ENCODE measurements at places on chromosomes 5 and 9.

DNA sequence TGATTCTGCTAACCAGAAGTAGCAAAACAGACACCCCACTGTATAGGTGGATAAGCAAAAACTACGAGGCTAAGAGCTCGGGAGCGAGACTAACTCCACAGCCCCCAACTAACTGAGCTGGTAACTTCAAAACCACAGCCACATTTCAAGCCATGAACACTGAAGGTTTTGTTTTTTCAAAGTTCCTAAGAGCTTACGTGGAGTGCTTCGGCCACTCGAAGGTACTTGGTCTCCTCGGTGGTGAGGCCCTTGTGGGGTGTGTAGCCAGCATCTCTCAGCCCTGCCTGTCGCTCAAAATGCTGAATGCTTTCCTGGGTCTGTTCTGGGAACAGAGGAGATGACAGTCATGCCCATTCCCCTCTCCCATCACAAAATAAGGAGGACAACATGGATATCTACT is 11.1 kb downstream of the KIAA1191 start:
- DNase-seq: no peak

DNA sequence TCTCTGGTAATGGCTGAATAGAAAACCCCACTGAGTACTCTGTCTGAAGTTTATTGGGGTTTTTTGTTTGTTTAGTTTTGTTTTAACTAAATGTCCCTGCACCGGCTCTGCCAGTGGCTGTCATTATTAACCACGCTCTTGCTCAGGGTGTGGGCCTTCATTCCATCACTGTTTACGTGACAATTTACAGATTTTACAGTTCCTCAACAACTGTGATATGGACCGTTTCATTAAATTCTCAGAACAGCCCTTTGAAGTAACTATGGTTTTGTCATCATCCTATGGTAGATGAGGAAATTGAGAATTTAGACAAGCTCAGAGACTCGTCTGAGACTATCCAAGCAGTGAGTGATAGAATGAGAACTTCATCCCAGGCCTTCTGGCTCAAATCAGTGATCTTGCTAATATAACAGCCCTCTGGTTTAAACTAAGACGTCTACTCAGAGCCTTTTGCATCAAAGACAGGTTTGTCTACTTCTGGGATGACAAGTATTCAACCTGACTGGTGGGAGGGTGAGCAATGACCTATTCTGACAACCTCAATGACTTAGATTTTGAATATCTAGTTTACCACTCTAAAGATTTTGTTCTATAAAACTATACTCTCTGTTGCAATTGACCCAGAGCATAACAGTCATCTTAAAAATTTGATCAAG is 77.3 kb upstream of the MAP3K1 start:
- DNase-seq: no peak

DNA sequence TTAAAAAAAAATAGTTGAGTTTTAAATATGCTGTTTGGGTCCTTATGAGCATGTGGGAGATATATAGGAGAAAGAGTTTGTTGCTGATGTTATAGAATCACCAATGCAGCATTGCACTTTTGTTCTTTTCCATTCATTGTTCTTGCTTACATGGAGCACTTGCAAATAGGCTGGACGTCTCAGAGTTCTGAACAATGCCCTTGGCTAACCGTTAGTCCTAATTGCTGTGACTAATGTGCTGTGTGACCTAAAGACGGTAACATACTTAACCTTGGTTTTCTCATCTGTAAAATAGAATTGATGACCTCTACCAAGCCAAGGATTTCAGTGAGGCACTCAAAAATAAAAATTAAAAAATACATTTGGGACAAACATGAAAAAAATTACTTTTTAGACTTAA is 29.8 kb downstream of the PIK3R1 start:
- DNase-seq: no peak

GRCh38 chr9:76032038-76032796 is 141.7 kb downstream of the PCSK5 start:
- DNase-seq: no peak

DNA sequence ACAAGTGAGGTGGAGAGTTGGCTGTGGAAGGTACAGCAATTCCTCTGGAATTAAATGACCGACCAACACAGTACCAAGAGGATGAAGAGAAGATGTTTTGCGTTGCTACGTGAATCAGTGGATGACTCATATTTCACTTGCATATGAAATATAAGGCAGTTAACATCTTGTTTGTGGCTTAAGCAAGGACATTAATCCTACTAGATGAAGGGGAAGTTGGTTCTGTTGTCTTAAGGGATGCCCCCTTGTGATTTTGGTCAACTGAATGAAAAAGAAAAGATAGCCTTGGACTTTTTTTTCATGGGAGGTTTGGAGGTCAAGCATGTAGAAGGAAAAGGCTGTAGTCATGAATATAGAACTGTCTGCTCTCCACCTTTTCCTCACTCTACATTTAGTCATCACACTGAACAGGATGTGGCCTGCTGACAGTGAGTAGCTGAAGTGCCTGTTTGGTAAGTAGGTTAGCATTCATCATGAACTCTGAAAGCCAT is 33.9 kb downstream of the VLDLR start:
- no peak for DNase-seq

DNA sequence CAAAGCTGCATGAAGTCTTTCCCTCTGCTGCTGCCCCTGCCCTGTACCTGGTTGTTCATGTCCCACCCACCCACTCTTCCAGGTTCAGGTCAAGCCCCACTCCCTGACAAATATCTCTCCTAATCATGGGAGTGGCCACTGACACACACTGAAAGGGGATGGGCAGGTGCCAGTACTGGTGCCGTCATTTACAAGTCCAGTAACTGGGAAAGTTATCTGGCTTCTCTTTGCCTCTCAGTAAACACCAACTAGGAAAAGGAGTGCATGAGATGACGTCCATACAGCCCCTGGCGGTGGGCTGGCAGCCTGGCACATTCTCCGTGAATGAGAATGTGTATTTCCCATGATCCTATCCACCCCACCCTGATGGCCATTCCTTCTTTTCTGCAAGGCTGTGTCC is 225.2 kb downstream of the FSTL4 start:
- no peak for DNase-seq

DNA sequence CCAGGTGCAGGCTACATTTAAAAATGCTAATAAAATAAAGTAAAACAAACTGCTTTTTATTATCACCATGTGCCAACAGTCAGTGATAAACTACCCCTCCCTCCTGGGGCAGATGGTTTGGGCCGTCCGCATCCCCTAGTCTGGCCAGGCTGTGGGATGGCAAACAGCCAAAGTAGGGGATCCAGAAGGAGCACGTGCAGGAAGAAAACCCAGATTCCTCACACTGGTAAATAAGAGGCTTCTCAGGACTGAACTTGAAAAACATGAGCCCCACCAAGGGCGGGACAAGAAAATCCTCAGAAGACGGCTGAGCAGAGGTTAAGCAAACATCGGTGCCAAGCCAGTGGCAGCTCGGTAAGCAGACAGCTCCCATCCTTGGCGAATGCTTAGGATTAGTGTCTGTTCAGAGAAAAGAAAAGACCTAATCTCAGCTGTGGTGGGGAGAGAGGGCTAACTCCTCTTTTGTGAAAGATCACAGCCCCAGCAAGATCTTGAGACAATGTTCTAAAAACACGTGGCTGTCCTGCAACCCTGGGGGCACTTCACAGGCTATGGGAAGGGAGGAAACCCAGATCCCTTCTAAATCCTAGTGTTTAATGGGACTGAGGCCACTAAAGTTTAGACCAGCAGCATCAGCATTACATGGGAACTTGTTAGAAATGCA is 46.5 kb upstream of the GDNF start:
- no peak for DNase-seq

GRCh38 chr9:6927838-6928237 is 170.1 kb downstream of the KDM4C start:
- no peak for DNase-seq

DNA sequence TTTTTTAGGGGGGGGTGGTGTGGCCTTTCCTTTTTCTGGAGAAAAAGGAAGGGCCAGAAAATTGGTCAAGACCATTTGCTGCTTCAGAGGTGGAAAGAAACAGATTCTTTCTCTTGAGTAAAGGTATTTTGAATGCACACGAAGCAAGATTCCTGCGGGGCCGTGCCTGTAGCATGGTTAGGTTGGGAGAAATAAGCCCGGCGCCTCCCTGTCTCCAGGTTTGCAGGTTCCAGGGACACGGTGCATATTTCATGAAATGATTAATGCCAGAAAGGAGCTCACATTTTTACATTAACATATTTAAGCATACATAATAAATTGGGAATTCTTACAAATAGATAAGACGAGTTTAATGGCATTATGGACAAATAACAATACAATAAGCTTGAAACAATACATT is 409.5 kb upstream of the IRX1 start:
- DNase-seq: no peak

- peak; percentile 22 for DNase-seq
These were observed 175.1 kb upstream of the PITX1 start for GRCh38 chr5:135208903-135209721.

- DNase-seq: no peak
These were observed 545.0 kb downstream of the MTRR start for GRCh38 chr5:8413975-8414374.

DNA sequence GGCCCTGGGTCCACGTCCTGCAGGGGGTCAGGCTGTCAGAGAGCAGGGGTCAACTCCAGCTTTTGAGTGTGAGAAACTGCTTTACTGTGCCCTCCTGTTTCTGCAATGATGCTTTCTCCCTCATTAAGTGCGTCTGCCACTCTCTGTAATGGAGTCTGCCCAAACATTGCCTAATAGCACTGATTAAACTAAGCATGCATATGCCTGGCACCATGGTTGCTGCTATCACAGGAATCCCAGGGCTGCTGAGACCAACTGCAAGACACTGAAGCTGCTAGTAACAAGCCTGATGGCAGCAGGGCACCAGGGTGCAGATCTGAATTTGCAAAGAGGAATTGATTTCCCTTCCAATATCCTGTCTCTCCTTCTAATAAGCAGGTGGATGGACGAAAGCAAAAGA is 125.3 kb downstream of the SLC24A2 start:
- no peak for DNase-seq

GRCh38 chr9:14286121-14286520 is 27.8 kb downstream of the NFIB start:
- DNase-seq: no peak

- DNase-seq: no peak
These were observed 478 bp downstream of the TEX10 start for GRCh38 chr9:100352201-100352726.

GRCh38 chr9:133147412-133148198 is 16.1 kb downstream of the GBGT1 start:
- peak; percentile 62 for DNase-seq
